GM10248 (cell line): ENCODE measurements at places on chromosomes 1 and 21.

GRCh38 chr1:203517426-203518110 lies 23.6 kb downstream of the OPTC start:
- no peak for DNase-seq

GRCh38 chr1:156658945-156659574 lies 17.1 kb downstream of the BCAN start:
- DNase-seq = no peak

GRCh38 chr1:63636192-63637105 lies 43.2 kb downstream of the PGM1 start:
- no peak for DNase-seq

GRCh38 chr1:179313004-179313403 lies 19.4 kb downstream of the SOAT1 start:
- DNase-seq = no peak

DNA sequence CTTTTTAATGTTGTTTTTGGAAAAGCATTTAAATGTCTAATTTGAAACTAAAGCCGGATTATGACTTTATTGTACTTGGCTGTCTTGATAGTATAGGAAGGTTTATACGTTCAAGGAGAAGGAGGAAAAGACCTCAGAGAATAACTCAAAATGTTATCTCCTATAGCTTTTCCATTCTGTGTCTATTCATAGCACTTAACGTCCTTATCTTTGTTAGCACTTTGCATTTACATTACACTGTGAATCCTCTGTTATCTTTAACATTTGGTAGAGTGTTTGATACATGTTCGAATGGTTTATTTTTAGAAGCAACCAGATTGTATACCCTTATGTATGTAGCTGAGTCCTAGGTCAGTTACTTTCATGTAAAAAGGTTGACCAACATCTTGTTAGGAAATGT lies 50.8 kb upstream of the PODN start:
- no peak for DNase-seq

- no peak for DNase-seq
Observed at GRCh38 chr1:224541901-224542630, 74.1 kb upstream of the CNIH3 start.

GRCh38 chr1:99268021-99268420 lies 3.7 kb downstream of the PLPPR4 start:
- DNase-seq = no peak

DNA sequence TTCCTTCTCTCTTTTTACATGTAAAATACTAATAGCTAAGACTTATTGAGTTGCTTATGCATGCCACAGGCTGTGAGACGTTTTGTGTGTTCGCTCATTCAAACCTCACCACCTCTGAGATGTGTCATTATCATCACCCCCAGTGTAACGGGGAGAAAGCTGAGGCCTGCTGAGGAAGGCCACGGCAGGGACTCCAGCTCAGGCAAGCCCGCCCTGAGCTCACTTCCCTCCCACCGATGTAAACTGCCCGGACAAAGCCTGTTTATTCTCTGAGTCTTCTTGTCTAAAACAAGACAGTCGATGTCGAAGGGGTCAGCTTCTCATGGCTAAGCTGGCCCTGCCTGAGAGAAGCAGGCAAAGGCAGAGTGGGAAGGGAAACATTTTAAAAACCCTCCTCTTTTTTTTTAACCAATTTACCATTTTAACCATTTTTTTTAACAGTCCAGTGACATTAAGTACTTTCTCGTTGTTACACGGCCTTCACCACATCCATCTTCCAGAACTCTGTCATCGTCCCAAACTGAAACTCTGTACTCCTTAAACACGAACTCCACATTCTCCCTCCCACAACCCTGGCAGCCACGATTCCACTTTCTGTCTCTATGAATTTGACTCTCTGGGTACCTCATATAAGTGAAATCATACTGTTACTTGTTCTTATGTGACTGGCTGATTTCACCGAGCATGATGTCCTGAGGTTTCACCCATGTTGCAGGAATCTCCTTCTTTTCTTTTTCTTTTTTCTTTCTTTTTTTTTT lies 204.8 kb upstream of the GALNT2 start:
- no peak for DNase-seq

GRCh38 chr21:39150877-39151276 lies 32.4 kb downstream of the PSMG1 start:
- DNase-seq = no peak

- DNase-seq = no peak
Observed at GRCh38 chr1:214967865-214968575, 114.5 kb upstream of the KCNK2 start.

GRCh38 chr1:7726623-7727022 lies 44.5 kb upstream of the VAMP3 start:
- DNase-seq = no peak

DNA sequence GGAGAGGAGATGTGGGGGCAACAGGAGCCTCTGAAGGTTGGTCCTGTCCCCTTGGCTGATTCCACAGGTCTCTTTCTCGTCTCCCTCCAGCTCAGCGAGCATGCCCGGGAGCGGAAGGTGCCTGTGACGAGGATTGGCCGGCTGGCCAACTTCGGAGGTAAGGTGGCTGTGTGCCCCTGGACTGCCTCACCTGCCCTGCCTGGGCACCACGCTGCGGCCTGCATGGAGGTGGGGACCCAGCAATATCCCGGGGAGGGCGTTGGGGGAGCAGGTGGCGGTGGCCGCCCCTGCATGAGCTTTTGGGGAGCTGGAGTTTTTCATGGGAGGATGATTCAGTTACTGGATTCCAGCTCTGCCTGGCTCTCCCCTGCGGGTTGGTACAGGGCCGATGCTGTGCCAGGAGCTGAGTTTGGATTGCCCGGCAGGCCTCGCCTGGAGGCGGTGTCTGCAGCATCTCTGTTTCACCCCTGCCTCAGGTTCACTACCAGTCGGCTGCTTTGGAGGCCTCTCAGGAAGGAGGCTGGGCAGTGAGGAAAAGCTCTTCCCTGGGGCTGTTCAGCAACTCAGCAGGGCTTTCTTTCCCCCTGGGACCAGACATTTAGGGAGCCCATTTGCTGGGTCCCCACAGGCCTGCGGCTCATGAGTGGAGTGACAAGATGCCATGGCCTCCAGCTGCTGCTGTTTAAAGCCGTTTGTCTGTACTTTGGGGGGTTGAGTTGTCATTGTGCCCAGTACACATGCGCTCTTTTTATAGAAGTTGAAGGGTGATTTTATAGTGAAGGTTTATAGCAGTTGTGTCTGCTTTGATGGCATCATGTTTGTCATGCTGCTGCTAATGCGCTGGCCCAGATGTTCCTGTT lies 25.7 kb downstream of the COQ8A start:
- DNase-seq = no peak

GRCh38 chr1:170305777-170306512 lies 160.2 kb downstream of the NTMT2 start:
- no peak for DNase-seq

GRCh38 chr1:89736937-89737733 lies 83.7 kb upstream of the LRRC8D start:
- DNase-seq = no peak

DNA sequence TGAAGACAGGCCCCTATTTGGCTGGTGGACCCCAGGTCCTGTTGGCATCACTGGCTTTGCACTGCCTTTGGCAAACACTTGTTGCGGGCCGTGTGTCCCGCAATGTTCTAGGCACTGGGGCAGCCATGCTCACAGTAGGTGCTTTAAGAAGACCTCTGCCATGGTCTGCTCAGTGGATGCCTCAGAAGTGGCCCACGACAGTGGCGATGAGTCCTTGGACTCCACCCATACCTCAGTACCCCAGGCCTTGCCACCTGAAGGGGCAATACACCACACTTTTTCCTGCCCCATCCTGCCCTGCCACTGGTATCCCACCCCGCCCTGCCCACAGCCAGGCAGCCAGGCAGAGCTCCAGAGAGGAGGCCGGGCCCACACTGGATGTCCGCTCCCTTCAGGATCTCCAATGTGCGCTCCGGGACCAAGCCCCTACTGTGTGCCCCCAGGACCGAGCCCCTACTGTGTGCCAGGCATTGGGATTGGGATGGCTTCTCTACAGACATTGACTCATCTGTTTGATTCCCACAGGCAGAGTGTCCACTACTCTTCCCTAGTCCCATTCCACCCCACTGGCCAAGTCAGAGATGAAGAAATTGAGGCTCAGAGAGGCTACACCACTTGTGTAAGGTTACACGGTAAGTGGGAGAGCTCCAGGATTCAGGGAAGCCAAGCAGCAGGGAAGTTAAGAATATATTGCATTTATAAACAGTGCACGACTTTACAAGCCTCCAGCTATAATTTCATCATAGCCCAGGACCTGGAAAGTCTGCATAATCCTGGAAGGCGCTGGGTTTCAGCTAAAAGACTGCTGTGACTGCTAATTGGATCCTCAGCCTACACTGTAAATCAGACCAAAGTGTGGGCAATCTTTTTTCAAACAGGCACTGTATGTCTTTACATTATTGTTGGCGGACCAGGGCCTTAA lies 101.6 kb downstream of the DMRTB1 start:
- no peak for DNase-seq

GRCh38 chr21:44687671-44688070 lies 5.7 kb upstream of the KRTAP12-1 start:
- DNase-seq = no peak
